Heart left ventricle (tissue), 16 donors: ENCODE measurements at places on chromosomes 12 and 14. TPM values are rescaled to one million over a fixed set of nuclear protein-coding genes. Genes with fewer than 3 reads are reported as not detected.

DNA sequence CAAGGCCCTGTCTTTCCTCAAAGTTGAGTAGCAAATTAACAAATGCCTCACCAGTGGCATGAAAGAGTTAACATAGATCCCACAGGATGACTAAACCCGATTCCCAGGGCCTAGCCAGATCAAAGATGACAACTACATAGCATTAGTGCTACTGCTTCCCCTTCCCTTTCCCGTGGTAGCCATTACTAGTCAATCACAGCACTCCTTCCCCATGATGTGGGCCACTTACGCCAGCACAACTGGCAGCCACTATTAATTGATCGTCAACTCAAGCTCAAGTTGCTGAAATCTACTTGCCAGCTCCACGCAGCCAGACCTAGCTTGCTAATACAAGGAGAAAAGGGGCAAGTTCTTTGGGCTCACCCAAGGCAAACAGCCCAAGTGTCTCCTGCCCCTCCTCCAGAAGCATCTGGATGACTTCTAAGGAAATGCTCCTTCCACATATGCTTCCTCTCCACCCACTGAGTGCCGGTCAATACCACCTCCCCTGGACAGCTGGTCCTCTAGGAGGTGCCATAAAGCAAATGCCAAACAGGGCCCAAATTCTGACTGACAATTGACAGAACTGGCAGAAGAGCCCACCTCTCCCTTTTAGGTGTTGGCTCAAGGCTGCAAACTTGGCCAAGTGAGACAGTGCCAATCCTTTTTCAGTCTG lies 72.6 kb downstream of the NUAK1 start:
- DNase-seq, result no peak

- no peak for DNase-seq
These were observed 3.7 kb upstream of the IKZF4 start for GRCh38 chr12:56017181-56017580.

The PLBD2 gene
- total RNA-seq, result 31.6 TPM

DNA sequence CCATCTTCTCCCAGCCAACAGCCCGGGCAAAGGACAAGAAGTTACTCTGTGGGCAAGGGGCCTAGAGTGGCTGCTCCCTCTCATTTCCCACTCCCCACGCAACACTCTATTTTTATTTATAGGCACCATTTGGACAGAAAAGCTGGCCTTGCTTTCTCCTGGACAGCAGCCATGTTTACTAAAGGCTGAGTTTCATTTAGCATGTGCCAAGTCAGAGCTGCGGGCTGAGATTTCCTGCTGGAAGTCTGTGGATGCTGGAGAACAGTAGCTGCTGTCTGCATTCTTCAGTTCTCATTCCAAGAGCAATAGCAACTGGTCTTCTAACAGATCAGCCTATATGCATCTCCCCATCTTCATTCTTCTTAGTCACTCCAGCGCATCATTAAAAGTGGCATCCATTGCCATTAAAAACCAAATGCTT lies 8.3 kb downstream of the COL2A1 start:
- DNase-seq, result no peak

The TXNDC16 gene
- total RNA-seq, result 4.7 TPM
